Hematopoietic multipotent progenitor cell (in vitro differentiated cells): ENCODE measurements at places on chromosomes 4 and X. TPM values are rescaled to one million over a fixed set of nuclear protein-coding genes. Genes with fewer than 3 reads are reported as not detected.

The USP26 gene
- total RNA-seq, result not detected

The TMEM47 gene
- total RNA-seq, result not detected

The MUC7 gene
- not detected for total RNA-seq

The GAB3 gene
- total RNA-seq, result 49.5 TPM
